Neural crest cell (in vitro differentiated cells): ENCODE measurements at places on chromosomes 7 and 10.

- no peak for DNase-seq
Observed at GRCh38 chr7:81007051-81007450, 88.2 kb upstream of the SEMA3C start.

DNA sequence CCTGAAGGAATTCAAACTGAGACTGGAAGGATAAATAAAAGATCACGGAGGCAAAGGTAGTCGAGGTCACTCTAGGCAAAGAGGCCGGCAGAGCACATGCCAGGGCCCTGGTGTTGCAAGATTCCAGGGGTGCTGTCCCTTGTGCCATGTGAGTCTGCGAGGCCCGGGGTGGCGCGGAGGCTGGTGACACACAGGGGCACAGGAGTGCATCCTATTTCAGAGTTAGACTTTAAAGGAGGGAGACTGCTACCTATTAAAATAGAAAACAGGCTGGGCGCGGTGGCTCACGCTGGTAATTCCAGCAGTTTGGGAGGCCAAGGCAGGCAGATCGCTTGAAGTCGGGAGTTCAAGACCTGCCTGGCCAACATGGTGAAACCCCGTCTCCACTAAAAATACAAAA is 12.6 kb downstream of the BEND7 start:
- DNase-seq = no peak

GRCh38 chr7:71601851-71602250 is 469.9 kb downstream of the GALNT17 start:
- peak; percentile 39 for DNase-seq

DNA sequence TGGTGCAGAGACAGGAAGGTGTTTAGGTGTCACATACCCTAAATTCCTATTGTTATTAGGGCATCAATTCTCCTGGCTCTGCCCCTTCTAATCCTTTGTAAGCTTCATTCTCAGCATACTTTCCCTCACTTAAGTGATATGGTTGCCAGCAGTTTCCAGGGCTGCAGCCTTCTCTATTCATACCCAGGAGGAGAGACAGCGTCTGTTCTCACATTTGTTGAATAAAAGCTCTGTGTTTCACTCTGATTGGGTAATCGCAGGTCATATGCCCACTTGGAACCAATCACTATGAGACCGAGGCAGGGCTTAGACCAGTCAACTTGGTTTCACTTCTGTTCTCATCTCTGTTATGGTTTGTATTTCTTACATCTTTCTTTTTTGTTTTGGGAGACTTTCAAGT is 109.6 kb upstream of the MTPN start:
- no peak for DNase-seq

GRCh38 chr7:124366118-124366517 is 333.3 kb upstream of the TMEM229A start:
- DNase-seq = no peak

DNA sequence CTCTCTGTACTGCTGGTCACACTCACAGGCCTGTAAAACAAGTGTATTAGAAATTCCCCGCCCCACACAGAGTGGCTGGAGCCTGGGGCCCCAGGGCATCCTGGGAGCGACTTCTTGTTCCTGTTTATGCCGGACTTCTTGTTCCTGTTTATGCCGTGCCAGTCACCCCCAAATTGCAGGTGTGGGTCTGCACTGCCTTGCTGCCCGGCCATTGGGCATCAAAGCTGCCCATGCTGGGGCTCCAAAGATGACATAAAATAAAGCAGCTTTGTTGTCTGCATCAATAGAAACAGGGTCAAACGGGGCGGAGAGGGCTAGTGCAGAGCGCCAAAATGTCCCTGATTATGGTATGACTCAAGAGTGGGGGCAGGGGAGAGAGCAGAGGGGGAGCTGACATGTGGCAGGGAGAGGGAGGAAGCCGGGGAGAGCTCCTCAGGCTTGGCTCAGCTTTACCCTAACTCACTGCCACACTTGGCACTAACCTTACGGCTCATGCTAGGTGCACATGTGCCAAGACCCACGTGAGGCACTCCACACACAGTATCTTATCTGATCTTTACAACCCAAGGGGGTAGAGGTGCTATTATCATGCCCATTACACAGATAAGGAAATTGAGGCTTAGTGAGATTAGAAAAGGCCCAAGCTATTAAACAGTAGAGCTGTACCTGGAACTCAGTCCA is 98.4 kb downstream of the PIP4K2A start:
- peak; percentile 16 for DNase-seq

DNA sequence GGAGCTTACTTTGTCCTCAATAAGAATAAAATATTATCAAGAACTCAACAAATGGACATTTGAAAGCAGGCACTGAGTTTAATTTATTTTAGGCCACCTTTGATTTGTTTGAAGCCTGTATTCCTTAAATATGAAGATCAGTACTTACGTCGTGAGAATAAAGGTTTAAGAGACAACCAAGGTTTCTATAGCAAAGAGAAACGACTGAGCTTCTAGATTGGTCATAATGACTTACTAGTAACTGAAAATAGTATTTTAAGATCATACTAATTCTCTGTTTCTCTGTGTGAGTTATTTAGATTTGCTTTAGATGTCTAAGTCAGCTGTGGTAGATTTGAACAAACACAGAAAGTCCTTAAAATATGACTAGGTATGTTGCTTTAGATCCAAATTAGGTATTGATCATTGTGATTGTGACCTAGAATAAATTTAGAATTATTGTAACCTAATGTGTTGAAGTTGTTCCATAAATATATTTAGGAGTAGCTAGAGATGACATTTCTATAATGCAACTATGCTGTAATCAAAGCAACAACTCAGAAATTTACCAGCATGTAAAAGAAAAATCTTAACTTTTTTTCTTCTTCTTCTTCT is 2.4 kb upstream of the GLCCI1 start:
- no peak for DNase-seq

DNA sequence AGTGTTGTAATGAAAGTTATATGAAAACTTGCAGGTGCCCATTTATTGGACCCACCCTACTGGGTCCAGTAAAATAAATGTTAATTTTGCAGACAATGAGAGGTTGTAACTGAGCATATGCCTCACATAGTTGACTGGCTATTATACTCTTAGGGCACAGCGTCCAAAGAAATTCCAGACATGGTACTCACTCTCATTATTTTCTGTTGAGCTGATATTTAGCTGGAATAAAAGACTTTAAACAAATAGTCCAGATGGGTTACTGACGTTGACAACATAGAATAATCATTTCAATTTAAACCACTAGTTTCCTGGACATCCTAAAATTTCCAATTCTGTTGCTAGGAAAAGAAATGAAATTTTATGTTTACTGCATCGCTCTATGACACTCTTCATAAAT is 174.5 kb downstream of the ZNF365 start:
- no peak for DNase-seq

DNA sequence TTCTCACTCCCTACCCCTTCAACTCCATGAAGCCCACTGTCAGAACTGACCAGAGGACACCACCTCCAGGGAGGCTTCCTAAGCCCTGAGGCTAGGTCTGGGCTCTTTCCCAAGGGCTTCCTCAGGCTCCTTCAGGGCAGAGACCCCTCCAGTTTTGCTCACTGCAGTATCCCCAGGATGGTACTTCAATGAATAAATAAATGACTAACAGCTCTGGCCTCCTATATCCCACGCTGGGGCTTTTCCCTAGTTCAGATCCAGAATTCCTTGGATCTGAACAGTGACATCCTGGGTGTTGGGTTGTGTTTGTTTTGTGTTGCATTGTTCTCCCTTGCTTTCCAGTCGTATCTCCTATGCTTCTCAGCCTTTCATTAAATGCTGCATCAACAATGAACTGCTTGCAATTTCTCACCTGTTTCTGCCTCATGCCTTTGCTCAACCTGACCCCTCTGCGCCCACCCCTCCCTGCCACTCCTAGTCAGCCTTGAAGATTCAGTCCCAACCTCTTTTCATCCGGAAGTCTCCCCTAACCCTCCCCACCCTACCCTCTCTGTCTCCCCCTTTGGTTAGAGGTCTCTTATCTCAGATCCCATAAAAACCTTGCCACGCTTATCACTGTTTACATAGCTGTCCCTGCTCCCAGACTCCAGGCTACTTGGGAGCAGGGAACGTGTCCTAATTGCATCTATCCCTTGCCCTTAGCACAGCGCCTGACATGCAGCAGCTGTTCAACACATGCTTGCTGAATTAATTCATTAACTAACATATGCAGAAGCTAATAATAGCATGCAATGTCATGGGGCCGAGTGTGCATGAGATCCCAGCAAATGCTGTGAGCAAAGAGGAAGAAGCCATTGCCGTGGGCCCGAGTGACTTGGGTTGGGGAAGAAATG is 41.7 kb downstream of the PPP1R3C start:
- no peak for DNase-seq

GRCh38 chr7:22663357-22663718 is 63.7 kb upstream of the IL6 start:
- DNase-seq = no peak

DNA sequence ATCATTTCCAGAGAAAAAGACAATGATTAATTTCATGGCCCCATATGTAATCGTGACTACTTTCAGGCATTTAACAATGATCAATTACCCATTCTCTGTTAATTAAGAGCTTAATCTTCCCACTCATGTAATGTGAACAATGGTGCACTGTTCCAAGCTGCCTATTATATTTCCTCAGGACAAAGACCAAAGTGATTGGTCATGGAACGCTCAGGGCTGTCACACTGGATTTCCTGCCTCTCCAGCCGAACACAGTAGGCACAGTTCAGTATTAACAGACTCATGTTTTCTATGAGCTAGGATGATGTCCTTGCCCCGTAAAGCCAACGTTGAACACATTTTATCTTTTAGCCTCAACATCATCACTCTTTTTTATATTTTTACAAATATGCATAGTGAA is 142.7 kb upstream of the FZD8 start:
- no peak for DNase-seq

GRCh38 chr10:13152296-13152695 is 9.1 kb upstream of the MCM10 start:
- no peak for DNase-seq

- no peak for DNase-seq
Observed at GRCh38 chr10:117748058-117748457, 205.5 kb downstream of the EMX2 start.

DNA sequence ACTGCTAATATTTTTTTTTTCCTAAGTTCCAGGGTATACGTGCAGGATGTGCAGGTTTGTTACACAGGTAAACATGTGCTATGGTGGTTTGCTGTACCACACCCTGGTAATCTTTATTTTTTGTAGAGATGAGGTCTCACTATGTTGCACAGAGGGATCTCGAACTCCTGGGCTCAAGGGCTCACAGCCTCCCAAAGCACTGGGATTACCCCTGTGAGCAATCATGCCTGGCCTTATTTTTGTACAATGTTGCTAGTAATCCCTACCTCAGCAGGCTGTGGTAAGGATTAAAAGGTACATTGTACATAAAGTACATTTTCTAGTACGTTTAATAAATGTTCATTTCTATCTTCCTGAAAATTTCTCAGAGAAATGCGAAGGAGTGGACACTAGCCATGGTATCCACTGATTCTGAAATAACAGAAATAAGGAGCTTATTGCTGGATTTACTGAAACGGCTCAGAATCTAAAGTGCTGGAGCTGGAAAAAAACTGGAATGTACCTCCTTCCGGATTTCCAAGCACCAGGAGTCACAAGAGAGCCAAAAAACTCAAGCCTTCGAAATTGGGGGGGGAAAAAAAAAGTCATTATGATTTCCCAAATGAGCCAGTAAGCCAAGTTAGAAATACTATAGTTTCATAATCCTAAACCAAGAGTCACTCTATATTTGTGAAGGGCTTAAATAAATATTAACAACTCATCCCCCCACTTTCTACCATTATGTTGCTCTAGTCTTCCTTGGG is 69.6 kb downstream of the NT5C2 start:
- no peak for DNase-seq

DNA sequence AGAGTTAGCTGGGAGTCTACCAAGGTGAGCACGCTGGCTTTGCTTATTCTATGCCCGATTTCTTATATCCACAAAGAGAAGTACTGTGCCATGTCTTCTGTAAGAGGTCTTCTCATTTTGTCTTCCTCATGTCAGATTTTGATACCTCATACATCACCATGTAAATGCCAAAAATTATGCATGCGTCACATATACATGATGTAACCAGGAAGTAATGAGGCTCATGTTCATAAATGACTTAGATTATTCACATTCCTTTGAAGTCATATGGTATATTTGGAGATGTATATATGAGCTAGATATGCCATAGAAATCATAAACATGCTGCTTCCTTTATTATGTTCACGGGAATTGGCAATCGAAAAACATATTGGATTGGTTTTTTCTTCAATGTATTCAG is 97.7 kb upstream of the CELF2 start:
- DNase-seq = no peak

- no peak for DNase-seq
Observed at GRCh38 chr10:124198125-124198501, 104.7 kb upstream of the CHST15 start.

DNA sequence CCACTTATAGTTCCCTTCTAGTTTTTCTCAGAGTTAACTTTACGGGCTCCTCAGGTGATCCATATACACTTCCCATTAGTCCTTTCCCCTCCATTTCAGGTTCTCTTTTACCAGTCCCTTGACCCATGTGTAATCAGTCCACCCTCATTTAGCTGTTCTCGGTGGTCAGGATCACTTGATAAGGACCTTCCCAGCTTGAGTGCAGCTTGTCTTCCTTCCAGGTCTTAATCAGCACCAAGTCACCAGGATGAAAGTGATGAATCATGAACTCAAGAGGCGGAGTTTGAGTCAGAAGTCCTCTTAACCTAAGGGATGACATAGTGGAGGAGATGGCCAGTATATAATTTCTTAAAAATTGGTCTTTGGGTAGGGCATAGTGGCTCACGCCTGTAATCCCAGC is 63.1 kb upstream of the CNTNAP2 start:
- no peak for DNase-seq

DNA sequence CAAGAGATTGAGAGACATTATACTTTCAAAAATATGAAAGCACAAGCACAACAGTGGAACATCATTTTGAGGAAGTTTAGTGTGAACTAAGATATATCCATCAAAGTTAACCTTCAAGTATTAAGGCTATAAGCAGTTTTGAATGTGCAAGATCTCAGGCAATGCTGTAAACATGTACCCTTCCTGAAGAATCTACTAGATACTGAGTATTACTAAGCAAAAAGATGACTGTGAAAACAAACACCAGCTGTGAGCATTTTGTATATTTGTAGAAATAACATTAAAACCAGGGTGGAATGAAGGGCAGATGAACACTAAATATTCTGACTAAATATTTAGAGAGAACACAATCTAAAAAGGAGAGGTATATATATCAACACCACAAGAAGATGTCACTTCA is 41.3 kb upstream of the ADRA2A start:
- no peak for DNase-seq

- no peak for DNase-seq
Observed at GRCh38 chr10:74120911-74121310, 29.7 kb downstream of the AP3M1 start.

DNA sequence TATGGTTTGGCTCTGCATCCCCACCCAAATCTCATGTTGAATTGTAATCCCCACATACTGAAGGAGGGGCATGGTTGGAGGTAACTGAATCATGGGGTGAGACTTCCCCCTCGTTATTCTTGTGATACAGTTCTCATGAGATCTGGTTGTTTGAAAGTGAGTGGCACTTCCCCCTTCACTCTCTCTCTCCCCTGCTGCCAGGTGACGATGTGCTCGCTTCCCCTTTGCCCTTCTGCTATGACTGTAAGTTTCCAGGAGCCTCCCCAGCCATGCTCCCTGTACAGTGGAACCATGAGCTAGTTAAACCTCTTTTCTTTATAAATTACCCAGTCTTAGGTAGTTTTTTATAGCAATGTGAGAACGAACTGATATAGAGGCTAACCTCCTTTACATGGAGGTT is 16.6 kb downstream of the PLPP4 start:
- DNase-seq = no peak

- no peak for DNase-seq
Observed at GRCh38 chr7:157784041-157784835, 447.4 kb downstream of the DNAJB6 start.

GRCh38 chr7:90563286-90563685 is 32.8 kb upstream of the CDK14 start:
- DNase-seq = no peak

- DNase-seq = no peak
Observed at GRCh38 chr10:122172361-122173008, 98.6 kb upstream of the BTBD16 start.
